ENCODE measurements at places on chromosomes 7 and 10.

DNA sequence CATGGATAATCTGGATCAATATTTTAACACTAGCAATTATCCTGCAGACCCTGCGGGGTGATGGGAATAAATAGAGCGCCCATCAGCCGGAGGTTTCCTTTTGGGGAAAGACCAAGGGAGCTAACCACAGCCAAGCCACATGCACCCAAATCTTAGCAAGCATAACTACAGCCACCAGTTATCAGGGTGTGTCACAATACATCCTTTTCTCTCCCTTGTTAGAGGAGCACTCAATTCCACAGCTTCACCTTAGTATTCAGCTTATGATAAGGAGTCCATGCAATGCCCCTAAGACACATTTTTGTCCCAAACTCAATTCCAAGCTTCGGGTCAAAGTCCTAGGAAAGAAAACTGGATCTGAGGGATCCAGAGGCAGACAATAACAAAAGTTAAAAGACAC is 15.9 kb downstream of the TOMM7 start:
- no peak for DNase-seq

DNA sequence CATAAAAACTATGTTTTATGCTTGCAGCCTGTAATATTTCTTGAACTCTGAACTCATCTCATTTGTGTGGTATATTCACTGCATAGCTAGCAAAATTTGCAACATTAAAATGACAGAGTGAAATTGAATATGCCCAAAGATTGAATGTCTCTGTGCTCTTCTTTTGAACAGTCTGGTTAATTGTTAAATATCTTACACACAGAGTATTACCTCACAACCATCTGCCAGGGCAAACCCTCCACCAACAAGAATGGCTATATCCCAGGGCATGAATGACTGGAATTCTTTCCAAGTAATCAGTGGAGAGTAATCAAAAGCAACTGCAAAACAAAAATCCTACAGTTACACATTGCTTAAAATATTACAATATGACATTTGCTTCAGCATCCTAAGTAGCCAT is 76.9 kb downstream of the SLC13A1 start:
- no peak for DNase-seq

- DNase-seq, result no peak
Observed at GRCh38 chr10:132974886-132975830, 32.8 kb upstream of the CFAP46 start.

- DNase-seq, result no peak
Observed at GRCh38 chr10:60140651-60141632, 234.6 kb upstream of the CCDC6 start.

GRCh38 chr7:76334320-76334967 is 24.3 kb downstream of the YWHAG start:
- DNase-seq, result no peak

DNA sequence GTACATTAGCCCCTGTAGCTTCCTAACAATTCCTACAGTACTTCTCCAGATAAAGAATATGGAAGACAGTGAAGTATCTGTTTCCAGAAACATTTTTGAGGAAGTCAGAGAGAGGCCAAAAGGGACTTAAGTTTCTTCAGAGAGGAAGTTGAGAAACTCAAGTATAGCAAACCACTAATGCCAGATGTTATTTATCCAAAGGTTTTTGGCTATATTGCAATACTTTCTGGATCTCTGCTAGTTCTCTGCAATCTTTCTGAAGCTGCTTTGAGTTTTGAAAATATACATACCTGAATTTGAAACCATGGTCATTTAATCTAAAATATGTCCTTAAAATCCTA is 64.7 kb downstream of the BICC1 start:
- DNase-seq, result no peak

DNA sequence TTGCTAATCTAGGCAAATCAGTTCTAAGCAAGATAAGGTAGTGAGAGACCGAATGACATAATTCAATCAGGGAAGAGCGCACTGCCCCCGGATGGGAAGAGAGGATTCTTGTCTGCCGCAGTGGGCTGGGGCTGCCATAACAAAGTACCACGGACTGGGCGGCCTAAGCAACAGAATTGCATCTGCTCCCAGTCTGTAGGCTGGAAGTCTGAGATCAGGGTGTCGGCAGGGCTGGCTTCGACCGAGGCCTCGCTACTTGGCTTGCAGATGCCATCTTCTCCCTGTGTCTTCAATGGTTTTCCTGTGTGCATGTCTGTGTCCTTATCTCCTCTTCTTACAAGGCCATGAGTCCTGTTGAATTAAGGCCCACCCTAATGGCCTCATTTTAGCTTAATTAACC is 59.7 kb upstream of the TMEM72 start:
- no peak for DNase-seq

GRCh38 chr7:80641548-80641947 is 3.1 kb downstream of the CD36 start:
- DNase-seq, result no peak

- DNase-seq, result no peak
Observed at GRCh38 chr10:7192831-7193361, 217.9 kb downstream of the SFMBT2 start.

GRCh38 chr10:55220975-55221374 is 419.9 kb upstream of the PCDH15 start:
- DNase-seq, result no peak

- no peak for DNase-seq
Observed at GRCh38 chr10:4755286-4755989, 70.6 kb upstream of the AKR1E2 start.

GRCh38 chr7:74665296-74665938 is 7.9 kb downstream of the GTF2I start:
- DNase-seq, result no peak

DNA sequence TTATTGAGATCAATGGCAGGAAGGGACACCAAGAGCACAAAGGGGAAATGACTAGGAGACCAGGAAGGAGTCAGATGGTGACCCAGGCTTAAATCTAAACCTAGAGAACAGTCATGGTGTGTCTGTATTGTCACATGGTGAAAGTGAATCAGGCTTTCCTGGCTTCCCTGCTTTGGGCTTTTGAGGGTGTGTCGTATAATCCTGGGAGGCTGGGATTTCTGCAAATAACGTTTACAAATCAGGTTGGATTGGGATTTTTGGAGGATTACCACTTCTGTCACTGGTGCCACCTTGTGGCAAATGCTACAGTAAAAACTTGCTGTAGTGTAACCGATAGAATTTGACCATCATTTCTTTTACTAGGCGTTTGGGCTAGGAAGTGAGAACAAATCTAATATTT is 502.6 kb downstream of the NRG3 start:
- DNase-seq, result no peak

DNA sequence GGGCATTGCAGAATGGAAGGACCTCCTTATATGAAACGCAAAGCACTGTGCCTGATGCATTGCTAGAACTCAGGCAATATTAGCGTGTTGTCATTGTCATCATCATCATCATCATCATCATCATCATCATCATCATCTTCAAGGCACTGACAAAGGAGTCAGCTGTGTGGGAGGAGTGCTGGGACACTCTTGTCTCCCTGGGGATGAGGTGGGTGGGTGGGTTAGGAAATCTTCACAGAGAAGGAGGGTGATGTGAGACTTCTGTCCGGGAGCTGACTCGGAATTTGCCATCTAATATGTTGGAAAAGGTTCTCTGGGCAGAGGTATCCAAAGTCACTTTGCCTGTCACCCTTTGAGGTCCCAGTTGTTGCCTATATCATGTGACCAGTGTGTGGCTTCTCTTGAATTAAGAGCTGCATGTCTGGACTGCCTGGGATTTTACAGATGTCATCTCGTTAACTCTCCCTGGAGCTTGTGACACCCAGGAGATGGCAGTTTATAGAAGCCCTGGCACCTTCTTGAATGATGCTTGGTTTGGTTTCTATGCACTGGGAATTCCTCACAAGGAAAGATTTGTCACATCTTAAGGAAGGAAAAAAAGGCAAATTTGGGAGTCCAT is 7.1 kb downstream of the HTRA1 start:
- no peak for DNase-seq

DNA sequence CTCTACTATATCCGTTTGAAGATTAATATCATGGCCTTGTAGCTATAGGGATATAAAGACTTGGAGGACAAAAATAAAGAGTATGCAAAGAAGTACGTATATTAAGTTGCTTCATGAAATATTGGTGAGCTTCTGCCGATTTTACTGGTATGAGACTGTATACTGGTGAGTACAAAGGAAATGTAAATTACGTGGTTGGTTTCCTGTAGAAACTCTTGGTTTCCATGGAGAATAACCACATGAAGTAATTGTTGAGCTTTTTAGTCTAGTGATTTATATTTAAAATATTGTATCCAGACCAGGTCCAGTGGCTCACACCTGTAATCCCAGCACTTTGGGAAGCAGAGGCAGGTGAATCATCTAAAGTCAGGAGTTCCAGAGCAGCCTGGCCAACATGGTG is 32.2 kb upstream of the GLI3 start:
- DNase-seq, result peak; percentile 80
